ENCODE measurements at places on chromosomes 7 and 10. TPM values are rescaled to one million over a fixed set of nuclear protein-coding genes. Genes with fewer than 3 reads are reported as not detected.

Gene SNX10
- 31.1 TPM for total RNA-seq

Gene FLNC
- 11.2 TPM for total RNA-seq

Gene PSD
- 1.5 TPM for total RNA-seq

Gene FKBP6
- not detected for total RNA-seq

Gene NFE2L3
- 53.7 TPM for total RNA-seq

Gene OPN4
- total RNA-seq, result not detected

Gene WNT16
- total RNA-seq, result 0.39 TPM

Gene PRPF18
- total RNA-seq, result 47.2 TPM

Gene TRPV6
- not detected for total RNA-seq

Gene NACAD
- 0.24 TPM for total RNA-seq

Gene HOXA6
- total RNA-seq, result 7.2 TPM

Gene OPALIN
- not detected for total RNA-seq

Gene ELOVL3
- total RNA-seq, result 0.36 TPM

All from RPMI7951 (cell line).